NCI-H1436 treated with DMSO at 0.1 percent for 48 hours (cell line): ENCODE measurements at places on chromosomes 5 and 9.

DNA sequence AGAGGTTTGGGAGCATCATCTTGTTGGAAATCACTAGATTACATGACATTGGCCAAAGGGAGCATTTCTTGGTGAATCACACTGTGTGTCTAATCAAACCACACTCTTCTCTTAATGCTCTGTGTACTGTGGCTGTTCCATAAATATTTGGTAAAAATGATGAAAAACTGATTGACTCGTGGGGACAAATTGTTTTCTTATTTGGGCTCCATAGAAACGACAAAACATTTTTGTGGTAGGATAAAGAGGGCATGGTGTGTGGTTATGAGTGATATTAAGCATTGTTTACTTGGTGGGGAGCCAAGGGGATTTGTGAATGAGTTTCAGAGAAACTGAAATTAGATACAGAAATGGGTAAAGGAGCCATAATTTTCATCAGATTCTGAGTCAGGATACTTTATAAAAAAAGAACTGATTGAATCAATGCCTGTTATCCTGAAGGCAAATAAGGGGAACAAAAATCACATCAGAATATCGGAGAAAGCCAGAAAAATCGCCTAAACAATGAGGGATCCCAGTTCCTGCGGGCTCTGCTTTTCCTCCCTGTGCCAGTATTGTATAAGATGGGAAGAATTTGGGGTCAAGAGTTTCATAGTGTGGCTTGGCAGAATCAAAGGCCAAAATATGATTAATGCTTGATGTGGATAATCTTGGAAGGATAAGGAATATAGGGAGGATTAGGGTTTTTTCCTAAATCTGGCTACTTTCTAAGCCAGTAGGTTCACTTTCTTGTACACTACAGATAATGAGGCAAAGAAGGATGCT, 33.3 kb downstream of the FBXL7 start:
- DNase-seq: no peak

DNA sequence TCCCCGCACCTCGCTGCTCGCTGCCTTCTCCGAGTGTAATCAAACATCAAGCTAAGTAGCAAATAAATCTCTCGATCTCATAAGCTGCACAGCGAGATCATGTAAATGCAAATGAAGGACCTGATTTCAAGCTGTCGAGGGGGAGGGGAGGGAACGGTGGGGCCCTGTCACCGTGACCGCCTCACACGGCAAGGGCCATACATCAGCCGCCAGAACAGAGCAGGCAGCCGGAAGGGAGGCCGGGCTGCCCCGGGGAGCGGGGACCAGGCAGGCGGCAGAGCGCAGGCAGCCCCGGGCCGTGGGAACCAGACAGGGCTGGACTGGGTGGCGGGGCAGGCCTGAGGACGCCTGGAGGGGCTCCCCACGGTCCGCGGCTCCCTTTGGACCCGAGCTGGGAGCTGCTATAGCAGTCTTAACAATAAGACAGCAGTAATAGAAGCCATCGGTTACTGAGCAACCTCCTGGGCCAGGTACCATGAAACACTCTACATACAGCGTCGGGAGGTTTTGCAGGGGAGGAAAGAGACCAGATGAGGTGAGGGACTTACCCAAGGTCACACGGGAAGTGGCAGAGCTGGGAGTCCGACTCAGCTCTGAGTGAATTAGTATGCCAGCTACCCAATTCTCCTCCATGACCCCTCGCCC, 76.8 kb downstream of the CFAP77 start:
- DNase-seq: no peak

DNA sequence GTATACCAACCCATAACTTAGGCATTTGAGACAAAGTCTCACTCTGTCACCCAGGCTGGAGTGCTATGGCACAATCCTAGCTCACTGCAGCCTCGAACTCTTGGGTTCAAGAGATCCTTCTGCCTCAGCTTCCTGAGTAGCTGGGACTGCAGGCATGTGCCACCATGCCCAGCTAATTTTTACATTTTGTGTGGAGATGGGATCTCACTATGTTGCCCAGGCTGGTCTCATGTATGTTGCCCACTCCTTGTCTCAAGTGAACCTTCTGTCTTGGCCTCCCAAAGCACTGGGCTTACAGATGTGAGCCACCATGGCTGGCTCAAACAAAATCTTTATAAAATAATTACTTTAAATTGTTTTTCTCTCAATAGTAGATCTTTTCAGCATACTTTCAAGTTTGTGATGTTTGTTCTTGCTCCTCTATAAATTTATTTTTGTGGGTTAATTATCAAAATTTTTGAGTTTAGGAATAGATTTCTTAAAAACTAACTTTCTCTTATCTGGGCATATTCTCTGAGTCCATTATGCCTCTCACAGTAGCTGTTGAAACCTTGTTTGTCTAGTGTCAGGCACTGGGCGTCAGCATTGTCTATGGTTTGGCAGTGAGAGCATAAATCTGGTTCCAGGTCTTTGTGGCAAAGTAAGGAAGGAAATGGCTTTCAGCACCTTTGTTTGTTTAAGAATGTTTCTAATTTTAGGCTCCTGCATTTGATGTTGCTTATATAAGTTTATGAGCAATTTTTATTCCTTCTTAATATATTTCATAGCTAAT, 38.7 kb downstream of the NLN start:
- DNase-seq: no peak

DNA sequence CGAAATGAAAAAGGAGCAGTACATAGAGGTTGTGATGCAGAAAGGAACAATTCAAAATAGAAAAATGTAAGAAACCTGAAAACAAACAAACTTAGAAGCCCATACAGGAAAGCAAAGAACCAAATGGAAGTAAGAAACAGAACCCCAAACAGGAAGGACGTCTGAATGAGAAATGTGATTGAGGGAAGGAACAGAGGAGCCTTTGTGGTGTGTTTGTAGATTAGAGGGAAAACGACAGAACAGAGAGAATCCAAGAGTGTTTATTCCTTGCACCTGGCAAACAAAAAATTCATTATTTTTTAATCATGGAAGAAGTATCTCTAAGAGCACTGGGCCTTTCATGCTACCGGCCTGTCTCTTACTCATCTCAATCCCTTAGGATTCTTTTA, 67.8 kb upstream of the ZSWIM6 start:
- DNase-seq: no peak

DNA sequence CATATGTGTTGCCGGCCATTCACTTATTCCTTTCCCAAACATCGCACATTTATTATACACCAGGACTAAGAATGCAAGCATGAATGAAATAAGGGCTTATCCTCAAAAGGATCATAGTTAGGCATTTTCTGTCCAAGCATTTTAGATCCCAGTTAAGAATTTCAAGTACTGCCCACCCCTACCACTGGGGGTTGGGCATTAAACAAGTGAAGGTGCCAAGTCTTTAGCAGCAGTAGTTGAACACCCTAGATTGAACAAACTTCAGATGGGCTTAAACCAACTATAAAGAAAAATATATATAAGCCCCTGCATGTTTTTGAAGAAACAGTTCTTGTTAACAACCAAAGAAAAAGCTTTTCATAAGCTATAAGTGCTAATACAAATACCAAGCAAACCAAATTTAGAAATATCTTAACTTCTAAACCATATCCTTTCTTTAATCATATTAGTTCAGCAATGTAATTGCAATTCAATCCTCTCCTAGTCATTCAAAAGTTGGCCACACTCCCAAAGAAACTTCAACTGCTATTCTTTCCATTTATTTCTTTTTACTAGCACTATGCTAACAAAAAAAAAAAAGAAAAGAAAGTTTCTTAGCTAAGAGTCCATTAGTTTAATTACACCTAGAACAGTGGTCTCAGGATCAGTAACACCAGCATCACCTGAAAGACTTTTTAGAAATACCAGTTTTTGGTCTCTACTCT, 149.8 kb downstream of the MLLT3 start:
- DNase-seq: no peak

- DNase-seq: no peak
Observed at GRCh38 chr5:179795863-179796833, 2.4 kb downstream of the LTC4S start.

- no peak for DNase-seq
Observed at GRCh38 chr9:2087500-2088313, 72.6 kb downstream of the SMARCA2 start.

DNA sequence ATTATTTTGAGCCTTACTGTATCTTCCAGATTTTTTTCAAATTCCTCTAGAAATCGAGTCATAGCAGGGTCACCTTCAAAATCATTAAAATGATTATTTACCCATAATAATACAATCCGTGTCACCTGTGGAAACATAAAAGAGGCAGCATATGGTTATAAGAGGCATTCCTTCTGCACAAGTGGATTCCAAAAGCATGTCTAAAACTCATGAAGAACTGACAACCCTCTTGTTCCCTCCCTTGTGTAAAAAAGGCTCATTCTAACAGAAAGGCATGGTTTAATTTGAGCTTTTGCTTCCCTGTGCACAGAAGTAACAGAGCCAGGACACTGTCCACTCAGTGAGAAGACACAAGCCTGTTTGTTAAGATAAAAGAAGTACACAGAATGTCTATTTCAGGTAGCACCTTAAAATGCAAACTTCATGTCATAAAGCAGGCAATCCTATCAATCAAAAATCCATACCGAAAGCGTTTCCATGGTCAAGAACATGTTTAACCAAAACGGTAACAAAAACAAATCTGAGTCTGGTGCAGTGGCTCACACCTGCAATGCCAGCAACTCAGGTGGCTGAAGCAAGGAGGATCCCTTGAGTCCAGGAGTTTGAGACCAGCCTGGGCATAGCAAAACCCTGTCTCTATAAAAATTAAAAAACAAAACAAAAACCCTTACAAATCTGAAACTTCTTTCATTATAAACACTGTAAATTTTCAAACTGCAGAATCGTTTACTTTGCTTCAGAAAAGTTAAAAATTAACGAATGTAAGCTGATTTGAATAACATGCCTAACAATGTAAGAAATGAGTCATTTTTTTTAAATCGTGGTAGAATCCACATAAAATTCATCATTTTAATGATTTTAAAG, 139.3 kb downstream of the RAPGEF6 start:
- DNase-seq: no peak

DNA sequence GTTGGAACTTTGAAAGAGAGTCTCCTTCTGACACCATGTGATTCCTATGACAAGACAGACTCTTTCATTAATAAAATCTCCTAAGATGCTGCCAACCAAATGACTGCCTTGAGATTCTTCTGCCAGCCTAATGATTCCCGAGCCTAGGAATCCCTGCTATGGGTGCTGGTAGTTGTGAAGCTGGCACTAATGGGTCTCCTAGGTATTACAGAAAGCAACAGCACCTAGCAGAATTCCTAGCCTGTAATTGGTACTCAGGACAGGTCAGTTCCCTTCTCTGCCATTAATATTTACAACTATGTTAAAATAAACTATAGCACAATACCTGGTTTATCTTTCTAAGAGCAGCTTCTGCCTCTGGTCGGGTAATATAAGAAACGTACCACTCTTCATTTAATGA, 19.3 kb downstream of the C5orf58 start:
- DNase-seq: no peak

DNA sequence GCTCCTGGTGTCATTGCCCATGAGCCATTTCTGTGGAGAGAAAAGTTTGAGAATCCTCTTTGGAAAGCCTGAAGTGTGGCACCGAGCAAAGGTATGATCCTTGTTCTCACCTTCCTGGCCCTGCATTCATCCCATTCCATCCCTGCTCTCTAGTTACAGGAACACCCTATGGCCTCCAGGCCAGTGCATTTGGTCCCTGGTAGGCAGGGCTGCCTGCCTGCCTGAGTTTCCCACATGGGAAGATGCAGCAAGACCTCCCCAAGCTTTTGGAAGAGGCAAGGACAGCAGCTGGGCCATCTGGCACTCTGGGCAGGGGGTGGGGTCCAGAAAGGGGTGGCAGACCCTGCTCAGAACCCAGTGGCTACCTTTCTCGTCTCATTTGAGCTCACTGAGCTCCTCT, 24.5 kb downstream of the IGIP start:
- no peak for DNase-seq

- DNase-seq: no peak
Observed at GRCh38 chr9:25396828-25397227, 281.4 kb downstream of the TUSC1 start.

DNA sequence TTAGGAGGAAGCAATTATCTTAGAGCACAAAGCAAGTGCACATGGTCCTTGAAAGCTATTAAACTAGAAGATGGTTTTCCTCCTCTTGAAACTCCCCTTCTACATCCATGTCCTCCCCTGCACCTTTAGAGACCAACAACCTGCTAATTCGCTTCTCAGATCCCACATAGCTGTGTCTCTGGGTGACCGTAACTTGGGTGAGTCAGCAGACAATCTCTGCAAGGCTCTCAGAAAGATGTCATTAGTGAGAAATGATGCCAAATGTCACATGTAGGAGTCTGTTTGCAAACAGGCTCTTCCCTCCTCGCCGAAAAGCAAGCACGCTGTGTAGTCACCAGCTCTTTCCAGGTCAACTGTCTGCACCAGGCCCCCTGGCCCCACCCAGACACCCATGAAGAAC, 291.8 kb downstream of the SLIT3 start:
- no peak for DNase-seq

- DNase-seq: no peak
Observed at GRCh38 chr5:171770153-171770552, 15.5 kb upstream of the SMIM23 start.

GRCh38 chr9:95230046-95230445, 87.5 kb downstream of the FANCC start:
- no peak for DNase-seq

DNA sequence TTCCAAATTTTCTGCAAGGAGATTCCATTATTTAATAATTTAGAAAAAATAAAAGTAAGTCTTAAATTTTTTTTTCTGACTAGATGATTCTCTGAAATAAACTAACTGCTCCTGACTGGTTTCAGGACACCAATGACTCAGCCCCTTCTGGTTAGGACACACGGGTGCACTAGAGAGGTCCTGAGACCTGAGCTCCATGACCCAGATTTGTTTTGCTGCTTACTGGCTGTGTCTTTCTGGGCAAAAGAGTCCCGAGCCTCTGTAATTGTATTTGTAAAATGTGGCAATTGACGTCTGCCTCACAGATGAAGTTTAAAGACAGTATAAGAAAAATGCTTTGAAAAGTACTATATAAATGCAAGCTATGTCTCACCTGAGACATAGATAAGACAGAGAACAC, 89.1 kb downstream of the SLC24A2 start:
- no peak for DNase-seq

GRCh38 chr5:167929841-167930240, 361.6 kb upstream of the WWC1 start:
- DNase-seq: no peak

DNA sequence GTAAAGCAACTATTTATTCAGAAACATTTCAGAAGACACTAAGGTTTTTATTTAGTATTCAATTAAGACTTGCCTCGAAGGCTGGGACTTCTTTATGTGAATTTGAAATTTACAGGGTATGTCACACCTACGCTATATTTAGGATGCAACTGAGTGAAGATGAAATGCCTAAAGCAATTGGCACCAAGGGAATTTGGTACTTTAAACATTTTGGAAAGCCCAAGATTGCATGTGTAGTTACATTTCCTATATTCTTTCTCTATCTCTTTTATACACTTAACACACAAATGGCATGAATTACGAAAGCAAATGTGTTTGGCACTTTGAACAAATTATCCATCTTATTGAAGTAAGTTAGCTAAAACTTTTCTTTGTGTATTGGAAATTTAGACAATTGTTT, 633.3 kb downstream of the PDE4D start:
- no peak for DNase-seq

- no peak for DNase-seq
Observed at GRCh38 chr9:124260769-124261603, 3.2 kb downstream of the NEK6 start.
